AG10803 (cell line): ENCODE measurements at places on chromosomes 4 and X.

DNA sequence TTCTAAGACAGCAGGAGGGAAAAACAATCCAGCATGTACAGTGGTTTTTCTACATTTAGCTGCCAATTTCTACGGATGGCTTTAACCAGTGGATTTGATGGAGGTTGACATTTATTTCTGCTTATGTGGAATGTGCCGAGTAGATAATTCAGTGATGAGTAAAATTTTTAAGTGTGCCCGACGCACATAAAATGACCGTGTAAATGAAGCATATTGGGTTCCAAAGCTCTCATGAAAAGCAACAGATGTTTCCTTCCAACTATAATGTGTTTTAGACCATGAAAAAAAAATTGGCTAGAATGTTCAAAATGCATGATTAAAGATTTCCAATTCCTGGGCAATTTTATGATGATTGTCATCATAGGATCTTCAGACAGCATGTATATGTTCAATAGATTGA, 14.1 kb downstream of the INPP4B start:
- no peak for DNase-seq

GRCh38 chr4:103197765-103198110, 405 bp downstream of the CENPE start:
- DNase-seq: no peak

DNA sequence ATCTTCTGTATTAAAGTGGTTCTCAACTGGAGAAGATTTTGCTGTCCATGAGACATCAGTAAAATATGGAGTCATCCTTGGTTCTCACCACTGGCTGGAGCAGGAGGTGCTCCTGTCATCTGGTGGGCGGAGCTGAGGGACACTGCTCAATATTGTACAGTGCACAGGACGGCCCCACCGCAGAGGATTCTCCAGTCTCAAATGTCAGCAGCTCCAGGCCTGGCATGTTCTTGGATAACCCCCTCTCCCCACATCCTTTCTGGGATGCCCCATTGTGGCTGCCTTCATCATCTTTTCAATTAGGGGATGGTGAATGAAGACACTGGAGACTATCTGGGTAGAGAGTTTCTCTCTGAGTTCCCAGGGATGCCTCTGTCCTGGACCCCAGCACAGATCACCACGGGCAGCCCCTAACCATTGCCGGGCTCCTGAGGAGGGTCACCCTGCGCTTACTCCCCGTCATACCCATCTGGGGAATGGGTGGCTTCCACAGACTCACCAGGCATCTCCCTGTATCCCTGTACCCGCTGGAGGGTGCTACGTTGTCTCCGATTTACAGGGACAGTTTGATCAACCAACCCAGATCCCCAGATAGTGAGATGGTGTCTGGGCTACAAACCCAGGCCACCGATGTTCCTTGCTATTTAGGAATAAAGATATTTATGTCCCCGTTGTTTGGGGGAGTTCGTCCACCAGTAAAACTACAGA, 21.9 kb upstream of the P2RY8 start:
- no peak for DNase-seq

DNA sequence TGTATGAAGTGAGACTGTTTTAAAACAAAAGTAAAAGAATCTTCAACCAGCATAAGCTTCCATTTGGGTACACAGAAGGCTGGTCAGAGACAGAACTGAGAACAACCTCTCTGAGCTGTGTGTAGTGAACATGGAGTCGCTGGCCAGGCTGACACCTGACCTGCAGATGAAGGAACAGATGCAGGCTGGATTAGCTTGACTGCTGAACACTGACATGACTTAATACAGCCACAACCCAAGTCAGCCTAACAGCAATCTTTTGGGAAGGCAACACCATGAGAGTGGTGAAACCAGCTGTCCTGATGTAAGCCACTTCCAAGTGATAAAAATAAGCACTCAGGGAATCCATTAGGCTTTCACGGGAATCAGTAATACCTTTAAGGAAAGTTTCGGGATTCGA, 10.1 kb downstream of the SCARB2 start:
- no peak for DNase-seq

DNA sequence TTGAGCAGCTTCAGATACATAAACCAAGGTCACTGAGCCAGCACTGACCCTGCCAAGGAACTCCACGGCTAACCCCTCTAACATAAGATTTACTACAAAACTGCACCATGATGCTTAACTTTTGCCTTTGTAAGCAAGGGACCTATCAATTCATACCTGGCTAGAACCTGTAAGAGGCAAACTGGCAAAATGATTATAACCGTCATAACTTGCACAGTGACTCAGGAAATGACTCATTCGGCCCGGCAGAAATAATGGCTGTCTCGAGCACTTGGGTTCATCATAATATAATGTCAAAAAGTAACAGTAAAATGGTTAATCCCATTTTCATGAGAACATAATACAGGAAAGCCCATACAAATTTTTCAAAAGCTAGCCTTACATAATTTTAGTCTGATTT, 17.2 kb downstream of the RASGEF1B start:
- DNase-seq: no peak

DNA sequence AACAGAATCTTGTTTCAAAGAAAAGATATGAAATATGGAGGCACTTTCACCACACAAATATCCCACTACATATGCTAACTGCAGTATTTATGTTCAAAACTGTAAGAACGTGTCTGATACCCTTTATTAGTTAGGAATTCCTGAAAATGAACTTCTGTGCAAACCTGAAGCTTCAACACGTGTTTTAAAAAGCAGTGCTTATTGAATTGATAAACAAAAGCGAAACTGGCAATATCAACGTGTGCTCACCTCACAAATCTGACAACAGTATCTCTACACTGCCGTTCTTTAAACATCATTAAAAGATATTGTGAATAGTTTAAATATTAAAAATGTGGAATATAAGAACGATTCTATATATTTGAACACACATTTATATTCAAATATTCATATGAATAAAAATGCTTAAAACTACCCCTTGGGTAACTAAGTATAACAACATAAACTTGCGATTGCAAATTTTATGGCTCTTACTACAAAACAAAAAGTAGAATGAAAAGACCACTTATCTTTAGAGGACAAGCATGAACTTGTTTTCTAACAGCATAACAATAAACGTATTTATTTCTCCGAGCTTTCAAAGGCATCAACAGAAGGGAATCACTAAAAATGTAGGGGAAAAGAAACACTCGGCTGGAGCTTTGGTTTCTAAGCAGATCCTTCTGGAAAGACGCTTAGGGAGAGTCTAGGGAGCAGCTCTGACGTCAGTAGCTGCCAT, at the start of gene LRP2BP:
LRP2BP (minus strand) TSS at position 687 of the 718 bp plus-strand sequence. CDS start 17,738 bp downstream, outside the sequence.
- DNase-seq: peak; percentile 4

DNA sequence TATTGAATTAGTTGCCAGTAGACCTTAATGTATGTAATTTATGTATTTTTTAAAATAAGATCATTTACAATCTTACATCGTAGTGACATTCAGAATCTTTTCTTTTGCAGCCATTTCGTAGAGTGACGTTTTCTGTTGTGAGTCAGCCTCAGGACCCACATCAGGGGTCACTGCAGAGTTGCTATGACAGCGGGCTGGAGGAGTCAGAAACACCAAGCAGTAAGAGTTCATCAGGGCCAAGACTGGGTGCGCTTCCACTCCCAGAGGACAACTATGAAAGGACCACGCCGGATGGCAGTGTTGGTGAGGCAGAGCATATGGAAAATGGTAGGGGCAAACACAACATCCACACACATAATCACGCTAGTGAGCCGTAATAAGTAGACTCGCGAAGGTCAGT, 199.9 kb downstream of the PCDH7 start:
- no peak for DNase-seq

- no peak for DNase-seq
These were observed 217.0 kb downstream of the GC start for GRCh38 chr4:71566856-71567255.

- DNase-seq: peak; percentile 1
These were observed 50.1 kb upstream of the ACSL4 start for GRCh38 chrX:109782994-109783700.

DNA sequence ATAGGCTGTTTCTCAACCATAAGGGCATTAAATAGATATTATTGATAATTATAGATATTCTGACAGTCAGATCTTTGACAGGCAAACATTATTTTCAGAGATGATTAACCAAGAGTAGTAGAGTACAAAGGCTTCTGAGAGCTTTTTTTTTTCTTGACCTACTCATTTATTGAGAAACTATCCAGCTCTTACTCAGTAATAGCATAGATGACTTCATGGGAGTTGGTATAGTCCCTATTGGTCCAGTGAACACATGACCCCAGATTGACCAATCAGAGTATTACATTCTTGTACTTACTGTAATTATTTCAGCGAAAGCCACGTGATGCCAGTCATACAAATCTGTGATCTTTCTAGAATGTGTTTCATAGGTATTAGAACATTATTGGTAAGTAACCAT, 508.7 kb downstream of the FSTL5 start:
- no peak for DNase-seq

DNA sequence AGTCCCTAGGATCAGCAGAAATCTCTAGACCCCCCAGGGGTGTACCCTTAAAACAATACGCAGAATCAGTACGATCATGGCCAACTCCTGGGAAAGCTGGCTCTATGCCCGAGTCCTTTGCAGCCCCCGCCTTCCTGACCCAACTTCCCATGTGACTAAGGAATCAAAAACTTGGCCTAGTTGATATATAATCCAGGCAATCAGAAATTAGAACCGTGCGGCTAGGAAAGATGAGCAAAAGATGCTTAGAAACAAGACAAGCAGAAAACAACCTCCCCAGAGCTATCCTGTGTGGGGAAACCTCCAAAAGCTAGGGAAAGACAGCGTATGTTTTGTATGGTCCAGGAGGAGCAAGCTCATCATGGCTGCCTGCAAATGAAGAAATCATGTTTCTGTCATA, 110.0 kb downstream of the PPARGC1A start:
- no peak for DNase-seq

- DNase-seq: peak; percentile 32
These were observed 5.8 kb downstream of the CPE start for GRCh38 chr4:165384598-165384997.

DNA sequence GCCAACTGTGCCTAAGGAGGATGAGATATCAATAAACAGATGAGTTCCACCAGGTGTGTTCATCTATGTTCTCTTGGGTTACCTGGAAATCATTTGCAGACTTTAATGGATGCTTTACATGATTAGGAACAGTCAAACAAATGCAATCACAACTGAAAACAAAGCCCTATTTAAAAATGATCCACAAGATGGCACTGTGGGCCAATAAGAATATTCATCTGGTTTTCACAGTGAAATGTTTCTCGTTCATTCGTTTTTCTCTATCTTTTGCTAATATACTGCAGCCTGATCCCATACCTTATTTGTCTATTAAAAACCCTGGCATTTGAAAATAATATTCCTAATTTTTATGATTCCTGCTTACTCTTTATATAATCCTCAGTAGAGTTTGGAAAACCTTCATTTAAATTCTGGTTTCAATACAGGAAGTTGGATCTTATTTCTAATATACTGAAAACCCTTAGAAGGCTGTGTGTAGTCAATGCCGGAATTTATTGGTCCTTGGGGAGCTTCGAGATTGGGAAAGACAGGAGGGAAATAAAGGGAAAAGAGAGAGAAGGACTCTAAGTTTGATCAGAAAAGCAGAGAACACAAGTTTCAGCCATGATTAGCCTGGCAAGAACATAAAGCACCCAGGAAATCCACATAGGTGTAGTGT, 63.8 kb upstream of the TAPT1 start:
- DNase-seq: peak; percentile 40

GRCh38 chr4:8598391-8599090, 6.0 kb downstream of the CPZ start:
- no peak for DNase-seq

GRCh38 chr4:124594945-124595344, 117.6 kb downstream of the ANKRD50 start:
- no peak for DNase-seq

DNA sequence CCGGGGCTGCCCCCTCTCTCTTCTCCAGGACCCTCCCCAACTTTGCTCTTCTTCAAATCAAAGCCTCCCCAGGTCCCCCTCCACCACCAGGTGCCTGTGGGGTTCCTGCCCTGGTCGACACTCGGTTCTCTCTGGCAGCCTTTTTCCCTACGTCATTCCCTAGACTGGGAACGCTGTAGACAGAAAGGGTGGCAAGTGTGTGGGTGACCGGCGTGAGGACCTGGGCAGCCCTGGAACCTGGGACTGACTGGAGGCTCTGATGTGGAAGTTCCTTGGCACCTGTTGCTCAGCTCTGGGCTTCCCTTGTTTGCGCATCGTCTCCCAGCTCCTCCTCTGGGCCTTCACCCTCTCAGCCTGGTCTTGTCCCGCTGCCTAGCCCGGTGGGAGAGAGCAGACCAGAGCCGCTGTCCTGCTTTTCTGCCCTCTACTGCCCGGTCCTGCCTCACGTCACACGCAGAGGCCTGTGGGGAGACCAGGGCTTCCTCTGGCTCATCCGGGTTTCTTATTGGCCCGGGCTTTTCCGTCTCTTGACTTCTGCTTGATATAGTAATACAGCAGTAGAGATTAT, 1.3 kb downstream of the TACC3 start:
- no peak for DNase-seq

DNA sequence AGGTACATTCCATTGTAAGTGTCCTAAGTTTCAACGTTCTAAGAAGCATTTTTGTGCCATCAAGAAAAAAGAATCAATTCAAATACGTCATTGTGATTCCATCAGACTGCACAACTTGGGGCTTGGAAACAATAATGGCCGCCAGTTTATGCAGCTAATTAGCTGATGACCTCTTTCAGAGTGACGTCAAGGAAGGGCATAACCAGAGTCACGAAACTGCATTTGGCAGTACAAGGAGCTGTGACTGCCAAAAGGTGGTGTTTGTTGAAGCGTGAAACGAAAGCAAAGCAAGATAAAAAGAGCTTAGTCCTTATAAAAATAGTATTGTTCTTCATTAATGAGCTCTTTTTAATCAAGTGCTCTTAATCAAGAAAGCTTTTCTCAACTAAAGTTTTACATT, 81.1 kb upstream of the SH3RF1 start:
- DNase-seq: no peak

- no peak for DNase-seq
These were observed 37.2 kb downstream of the CPLX1 start for GRCh38 chr4:788636-789297.

DNA sequence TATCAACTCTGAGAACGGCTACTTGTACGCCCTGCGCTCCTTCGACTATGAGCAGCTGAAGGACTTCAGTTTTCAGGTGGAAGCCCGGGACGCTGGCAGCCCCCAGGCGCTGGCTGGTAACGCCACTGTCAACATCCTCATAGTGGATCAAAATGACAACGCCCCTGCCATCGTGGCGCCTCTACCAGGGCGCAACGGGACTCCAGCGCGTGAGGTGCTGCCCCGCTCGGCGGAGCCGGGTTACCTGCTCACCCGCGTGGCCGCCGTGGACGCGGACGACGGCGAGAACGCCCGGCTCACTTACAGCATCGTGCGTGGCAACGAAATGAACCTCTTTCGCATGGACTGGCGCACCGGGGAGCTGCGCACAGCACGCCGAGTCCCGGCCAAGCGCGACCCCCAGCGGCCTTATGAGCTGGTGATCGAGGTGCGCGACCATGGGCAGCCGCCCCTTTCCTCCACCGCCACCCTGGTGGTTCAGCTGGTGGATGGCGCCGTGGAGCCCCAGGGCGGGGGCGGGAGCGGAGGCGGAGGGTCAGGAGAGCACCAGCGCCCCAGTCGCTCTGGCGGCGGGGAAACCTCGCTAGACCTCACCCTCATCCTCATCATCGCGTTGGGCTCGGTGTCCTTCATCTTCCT, 2.7 kb downstream of the PCDH10 start:
- DNase-seq: no peak
